ENCODE measurements at places on chromosomes 2 and 18.
A peak's percentile ranks its signal among the peaks of the same experiment; 100 is the strongest.

- DNase-seq: no peak
Observed at GRCh38 chr2:234913208-234913626, 38.6 kb upstream of the SH3BP4 start.

DNA sequence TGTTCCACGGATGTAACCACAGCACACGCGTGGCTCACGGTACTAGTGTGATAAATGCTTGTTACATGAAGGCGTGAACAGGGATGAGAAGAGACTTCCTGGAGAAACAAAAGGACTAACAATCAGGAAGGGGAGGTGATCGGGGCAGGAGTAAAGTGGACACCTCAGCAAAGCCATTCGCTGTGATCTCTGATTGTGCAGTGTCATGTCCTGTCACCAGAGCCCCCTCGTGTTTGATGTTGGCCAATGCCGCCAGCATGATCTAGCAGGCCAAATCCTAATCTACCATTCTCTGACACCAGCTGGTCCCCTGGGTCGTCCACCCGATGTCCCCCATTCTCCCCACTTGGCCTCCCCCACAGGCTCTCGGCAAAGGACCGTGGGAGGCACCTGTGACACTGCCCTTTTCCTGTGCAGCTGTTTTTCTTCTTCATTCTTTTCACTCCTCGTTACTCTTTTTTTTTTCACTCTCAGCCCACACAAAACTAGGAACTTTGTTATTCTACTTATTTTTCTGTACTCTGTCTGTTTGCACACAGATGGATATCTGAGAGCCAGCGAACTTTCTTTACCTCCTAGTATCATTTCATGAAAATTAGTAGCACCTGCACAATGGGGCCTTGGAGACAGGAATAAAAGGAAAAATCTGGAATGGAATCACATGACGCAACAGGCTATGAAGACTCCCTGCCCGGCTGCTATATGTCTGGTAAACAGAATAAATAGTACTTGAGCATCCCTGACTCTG is 146.8 kb downstream of the TGIF1 start:
- no peak for DNase-seq

DNA sequence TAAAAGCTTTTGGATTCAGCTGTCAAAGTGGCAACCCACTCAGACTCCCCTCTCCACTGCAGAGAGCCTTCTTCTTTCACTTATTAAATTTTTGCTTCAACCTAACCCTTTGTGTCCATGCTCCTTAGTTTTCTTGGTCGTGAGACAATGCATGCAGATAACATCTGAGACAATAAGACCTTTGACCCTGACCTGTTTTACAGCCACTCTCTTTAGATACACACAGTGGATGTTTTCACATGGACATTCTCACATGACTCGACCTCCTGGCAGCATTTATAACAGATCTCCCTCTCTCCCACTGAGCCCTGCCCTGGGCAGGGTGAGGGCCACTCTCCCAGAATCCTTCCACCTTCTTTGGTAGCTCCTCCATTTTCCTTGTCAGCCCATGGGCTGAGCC is 30.4 kb upstream of the IL36G start:
- DNase-seq: no peak

DNA sequence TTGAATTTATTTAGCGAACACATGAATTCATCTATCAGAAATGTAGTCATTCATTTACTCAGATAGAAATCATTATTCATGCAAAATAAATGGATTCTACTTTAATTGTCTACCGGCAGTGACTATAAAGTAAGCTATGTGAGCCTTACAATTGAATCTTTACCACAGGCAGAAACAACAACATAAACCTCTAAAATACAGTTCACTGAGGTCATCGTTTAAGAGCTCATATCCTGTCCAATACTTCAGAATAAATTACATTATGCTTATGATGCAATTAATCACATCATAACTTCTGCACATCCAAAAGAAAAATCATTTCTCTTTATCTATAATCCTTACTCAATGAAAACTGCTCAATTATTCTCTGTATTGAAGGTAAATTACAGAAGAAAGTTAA is 244.7 kb downstream of the HNMT start:
- DNase-seq: no peak

DNA sequence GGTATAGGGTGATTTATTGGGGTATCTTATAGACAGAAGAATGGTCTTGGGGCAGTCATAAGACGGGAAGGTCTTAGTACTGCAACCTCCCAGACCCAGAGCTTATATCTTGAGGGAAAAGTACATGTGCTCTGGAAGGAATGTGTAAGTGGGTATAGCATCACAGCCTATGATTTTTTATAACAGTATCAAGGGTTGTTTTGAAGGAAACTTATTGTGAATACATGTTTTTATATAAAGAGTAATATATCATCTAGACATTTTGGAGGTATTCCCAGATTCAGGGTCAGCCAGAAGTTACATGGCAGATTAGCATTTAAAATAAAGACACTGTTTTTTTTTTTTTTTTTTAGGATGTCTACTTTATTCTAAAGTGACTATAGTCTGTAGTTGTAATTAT is 47.6 kb upstream of the STON1 start:
- peak; percentile 43 for DNase-seq

DNA sequence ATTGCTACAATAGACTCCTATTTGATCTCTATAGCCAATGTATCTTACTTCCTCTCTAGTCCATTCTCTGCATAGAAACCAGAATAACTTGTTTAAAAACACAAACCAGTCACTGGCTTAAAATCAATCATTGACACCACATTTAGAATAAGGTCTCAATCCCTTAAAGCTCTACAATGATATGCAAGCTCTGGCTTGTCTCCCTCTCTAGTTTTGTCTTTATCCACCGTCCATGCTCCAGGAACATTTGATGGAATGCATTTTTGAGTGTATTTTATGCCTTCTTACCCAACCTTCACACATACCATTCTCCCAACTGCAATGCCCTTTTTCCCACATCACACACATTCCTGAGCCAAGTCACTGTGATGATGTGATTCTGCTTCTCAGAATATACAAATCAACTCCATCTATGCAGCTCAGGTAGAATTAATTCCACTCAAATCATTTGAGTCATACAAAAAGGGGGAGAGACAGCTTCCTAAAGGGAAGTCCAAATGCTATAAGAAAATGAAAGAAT is 1107.2 kb downstream of the DPP10 start:
- no peak for DNase-seq

DNA sequence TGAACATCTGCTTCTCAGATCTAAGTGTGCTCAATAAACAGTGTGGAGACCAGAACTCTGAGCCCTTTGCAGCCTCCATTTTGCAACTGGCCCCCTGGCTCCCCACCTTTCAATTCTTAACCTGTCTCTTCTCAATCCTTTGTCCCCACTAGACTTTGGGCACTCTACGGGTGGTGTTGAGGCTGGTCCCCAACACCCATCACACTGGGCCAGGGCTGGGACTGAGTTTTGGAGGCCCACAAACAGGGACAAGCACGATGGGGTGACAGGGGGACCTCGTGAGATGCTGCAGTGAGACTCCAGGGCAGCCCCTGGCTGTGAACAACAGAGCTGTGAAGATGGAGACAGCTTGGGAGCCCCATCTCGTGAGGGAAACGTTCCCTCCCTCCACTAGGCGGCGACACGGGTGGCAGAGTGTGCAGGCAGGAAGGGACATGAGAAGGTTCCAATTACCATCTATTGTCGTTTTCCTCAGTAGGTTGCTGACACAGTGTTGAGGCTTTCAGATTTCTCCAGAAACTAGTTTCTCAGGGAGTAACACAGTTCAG is 1.2 kb downstream of the ANKMY1 start:
- DNase-seq: peak; percentile 48

- peak; percentile 63 for DNase-seq
Observed at GRCh38 chr18:58952858-58953257, 88.2 kb downstream of the ZNF532 start.

- DNase-seq: no peak
Observed at GRCh38 chr2:78980152-78980465, 45.4 kb upstream of the REG3G start.

GRCh38 chr2:240293557-240294461 is 141.7 kb upstream of the GPC1 start:
- DNase-seq: no peak

DNA sequence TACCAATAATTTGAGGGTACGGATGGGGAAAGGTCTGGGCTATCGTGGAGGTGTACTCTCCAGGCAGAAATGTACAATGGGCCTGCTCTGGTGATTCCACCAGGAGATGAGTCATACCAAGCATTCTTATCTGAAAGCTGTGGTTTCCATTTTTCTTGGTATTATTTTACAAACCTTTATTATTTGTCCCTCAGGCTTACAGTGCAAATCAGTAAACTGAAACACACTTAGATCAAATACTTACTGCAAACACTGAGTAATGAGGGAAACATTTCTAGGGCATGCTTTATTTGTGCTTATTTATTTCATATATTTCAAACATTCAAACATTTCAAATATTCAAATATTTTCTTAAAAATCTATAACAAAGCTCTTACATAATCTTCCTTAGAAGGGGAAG is 319.8 kb downstream of the RND3 start:
- DNase-seq: peak; percentile 57

DNA sequence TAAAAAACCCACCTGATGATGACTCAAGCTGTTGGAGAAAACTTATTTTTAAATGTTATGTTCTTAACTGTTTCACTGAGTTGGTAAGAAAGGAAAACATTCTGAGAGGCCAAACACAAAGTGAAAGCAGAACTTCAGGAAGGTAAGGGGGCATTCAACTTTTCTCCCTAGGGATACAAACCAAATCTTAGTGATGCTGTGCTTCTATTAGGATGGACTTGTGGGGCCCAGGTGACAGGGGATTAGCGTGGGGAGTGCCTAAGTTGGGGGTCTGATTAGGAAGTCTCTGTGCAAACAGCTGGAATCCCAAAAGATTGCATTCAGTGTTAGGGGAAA is 18.5 kb downstream of the PDCL3 start:
- DNase-seq: no peak

DNA sequence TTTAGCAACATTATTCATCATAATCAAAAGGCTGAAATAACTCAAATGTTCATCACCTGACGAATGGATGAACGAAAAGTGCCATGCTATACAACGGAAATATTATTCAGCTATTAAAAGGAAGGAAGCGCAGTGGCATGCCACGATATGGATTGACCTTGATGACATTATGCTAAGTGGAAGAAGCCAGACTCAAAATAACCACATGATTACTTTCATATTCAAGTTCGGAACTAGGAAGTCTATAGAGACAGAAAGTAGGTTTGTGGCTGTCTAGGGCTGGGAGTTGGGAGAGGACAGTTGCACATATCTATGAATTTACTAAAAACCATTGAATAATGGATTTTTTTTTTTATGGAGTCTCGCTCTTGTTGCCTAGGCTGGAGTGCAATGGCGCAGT is 13.4 kb upstream of the PDIA6 start:
- no peak for DNase-seq

DNA sequence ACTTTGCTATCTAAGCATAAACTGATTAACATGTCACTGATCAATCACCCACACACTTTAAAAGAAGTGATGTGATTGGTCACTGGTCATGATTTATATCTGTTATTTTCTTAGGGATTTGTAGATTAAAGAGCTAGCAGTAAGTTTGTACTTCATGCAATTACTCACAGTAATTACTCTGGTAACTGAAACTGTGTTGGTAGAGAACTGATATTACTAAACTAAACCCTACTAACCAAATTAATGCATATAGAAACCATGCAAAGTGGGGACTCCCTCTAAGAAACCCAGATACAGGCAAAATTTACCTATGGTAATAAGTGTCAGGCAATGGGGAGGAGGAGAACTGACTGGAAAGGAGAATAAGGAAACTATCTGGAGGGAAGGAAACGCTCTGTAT is 44.8 kb upstream of the C2orf15 start:
- DNase-seq: no peak

GRCh38 chr2:150417278-150417677 is 70.2 kb downstream of the RND3 start:
- no peak for DNase-seq

DNA sequence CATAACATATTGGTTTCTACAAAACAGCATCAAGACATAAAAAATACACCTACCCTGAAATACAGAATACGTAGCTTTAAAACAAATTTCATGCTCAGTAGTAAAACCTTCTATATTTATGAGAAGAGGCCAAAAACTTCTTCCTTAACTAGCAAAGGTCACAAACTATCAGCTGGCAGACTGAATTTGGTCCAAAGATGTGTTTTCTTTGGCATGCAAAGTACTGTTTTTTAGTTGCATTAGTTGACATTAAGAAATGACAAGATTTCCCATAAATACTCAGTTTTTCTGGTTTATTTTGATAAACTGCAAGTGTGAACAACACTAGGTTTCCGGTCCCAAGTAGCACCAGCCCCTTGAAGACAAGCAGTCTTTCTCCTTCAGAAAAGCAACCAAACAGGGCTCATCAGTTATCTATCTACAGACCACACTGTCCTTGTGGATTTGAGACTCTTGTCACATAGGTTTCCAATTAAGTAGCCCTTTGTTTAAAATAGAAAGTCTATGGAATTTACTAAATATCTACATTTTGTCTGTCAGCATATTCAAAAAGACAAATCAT is 35.6 kb downstream of the SLC25A12 start:
- peak; percentile 13 for DNase-seq

DNA sequence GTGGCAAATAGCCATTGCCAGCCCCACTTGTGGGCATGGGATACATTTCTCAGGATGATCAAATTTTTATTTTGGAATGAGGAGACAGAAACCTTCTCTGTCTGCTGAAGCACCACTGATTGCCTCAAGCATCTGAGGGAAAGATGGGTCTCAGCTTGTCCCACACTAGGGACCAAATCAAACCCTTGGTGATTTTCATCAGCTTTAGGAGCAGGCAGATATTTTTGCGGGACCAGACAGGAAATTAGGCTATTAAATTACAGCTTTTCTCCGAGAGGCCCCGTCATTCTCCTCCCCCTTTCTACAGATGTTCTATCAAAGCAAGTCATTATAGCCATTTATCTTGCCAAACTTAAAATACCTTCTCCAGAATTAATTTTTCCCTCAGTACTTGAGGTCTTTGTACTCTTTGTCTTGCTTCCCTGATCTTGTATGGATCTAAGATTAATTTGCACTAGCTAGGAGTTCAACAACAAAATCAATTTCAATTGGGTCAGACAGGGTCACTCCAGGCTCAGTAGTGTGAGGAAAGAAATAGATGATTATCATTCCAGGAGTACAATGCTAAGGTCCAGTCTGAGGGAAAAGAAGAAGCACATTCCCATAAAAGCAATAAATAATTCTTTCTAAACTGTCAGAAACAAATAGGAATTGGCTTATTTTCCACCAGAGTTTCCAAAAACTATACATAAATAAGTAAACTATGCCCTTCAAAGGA is 818.1 kb upstream of the SOX11 start:
- DNase-seq: no peak

DNA sequence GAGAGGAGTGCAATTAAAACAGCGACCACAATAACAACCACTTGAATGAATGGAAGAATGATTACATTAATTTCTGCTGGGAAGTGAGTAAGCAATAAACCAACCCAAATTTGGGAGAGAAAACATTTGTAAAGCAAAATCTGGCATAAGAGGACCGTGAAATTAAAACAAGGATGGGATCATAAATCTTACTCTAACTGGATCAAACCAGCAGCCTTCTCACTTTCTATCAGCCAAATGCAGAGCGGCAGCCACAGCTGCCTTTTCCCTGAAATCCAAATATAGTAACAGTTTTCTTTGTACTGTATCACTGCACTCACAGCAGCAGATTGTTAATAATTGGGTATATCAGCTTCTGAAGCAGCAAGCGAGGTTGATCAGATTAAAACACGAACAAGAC is 245.2 kb upstream of the REG3G start:
- no peak for DNase-seq

- DNase-seq: no peak
Observed at GRCh38 chr2:86393521-86394491, 47.4 kb upstream of the KDM3A start.
